Stimulated activated CD8-positive, alpha-beta memory T cell treated with anti-CD3 and anti-CD28 coated beads, Interleukin-7, amount 100 ng/mL, for 1 hour (primary cell): ENCODE measurements at places on chromosomes 7 and 10.

DNA sequence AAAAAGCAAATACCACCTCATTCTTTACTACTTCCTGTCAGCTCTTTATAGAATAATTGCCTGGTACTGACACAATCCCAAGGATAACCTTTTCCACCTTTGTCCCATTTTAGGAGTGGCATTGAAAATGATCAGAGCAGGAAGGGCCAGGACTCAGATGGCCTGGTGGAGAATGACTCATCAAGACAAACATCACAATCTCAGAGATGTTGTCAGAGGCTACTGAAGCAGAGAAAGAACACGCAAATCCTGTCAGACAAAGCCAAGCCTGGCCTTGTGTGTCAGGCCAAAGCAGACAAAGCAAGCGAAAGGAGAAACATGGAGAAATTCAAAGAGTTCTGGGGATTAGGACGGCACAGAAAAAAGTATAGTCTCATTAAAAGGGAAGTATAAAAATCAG is 40.9 kb downstream of the NSUN6 start:
- DNase-seq: no peak

DNA sequence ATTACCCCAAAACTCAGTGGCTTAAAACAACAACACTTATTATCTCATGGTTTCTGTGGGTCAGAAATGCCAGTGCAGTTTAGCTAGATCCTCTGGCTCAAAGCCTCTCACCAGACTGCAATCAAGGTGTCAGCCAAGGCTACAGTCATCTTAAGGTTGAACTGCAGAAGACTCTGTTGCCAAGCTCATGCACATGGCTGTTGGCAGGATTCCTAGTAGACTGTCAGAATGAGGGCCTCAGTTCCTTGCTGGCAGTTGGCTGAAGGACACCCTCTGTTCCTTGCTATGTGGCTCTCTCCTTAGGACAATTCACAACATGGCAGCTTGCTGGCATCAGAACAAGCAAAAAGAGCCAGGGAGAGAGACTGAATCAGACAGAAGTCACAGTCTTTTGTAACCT is 34.7 kb downstream of the TOMM7 start:
- no peak for DNase-seq

GRCh38 chr7:14191686-14192098 is 202.2 kb upstream of the ETV1 start:
- no peak for DNase-seq

GRCh38 chr10:34290412-34291081 is 524.5 kb downstream of the PARD3 start:
- no peak for DNase-seq

DNA sequence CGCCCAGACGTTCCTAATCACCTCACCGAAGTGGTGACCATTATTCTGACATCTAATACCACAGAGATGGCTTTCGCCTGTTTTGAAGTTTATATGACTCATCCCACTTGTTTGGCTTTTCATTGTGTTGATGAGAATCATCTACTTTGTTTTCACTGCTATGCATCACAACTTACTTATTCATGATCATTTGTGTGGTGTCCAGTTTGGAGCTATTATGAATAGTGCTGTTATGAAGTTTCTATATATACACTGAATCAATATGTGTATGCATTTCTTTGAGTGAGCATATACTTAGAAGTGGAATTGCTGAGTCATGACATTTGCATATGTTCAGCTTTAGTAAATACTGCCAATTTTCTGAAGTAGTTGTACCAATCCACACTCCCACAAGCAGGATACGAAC is 38.6 kb upstream of the TNKS2 start:
- DNase-seq: no peak

GRCh38 chr10:86393862-86394455 is 27.4 kb upstream of the GRID1 start:
- no peak for DNase-seq

- DNase-seq: no peak
Measured at GRCh38 chr10:86244297-86245014, 122.1 kb downstream of the GRID1 start.

GRCh38 chr10:3806603-3807002 is 21.6 kb upstream of the KLF6 start:
- DNase-seq: no peak

DNA sequence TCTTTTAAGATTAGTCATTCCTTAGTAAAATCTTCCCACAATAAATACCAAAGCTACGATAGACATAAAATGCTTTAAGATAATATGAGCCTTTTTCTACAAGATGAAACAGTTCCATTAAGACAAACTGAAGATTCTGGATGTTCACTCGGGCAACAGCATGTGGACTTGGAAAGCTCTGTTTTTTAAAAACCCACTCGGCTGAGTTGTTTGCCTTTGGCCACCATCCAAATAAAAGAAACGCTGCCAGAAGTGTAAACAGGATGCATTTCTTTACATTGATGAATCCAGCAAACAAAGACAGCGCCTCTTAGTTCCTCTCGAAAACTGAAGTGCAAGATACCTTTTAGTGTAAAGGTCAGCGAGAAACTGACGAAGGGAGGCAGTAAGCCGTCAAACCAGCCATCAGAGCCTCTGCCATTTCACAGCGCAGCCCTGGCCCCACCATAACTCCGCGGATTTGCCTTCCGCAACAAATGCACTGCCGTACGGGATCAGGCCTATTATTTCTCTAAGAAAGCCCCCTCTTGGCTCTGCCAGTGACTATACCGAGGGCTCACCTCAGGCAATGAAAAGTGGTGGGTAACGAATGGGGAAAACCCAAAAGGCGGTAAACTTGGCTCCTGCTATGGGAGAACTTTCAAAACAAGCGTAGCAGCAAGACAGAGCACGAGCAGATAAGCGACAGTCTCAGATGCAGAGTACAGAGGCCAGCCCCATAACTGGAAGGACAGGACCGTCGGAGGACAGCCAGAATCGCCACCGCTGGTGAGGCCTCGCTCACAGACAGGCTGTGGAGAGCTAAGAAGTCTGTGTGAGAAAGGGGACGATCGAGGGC is 41.4 kb downstream of the GNA12 start:
- DNase-seq: no peak

DNA sequence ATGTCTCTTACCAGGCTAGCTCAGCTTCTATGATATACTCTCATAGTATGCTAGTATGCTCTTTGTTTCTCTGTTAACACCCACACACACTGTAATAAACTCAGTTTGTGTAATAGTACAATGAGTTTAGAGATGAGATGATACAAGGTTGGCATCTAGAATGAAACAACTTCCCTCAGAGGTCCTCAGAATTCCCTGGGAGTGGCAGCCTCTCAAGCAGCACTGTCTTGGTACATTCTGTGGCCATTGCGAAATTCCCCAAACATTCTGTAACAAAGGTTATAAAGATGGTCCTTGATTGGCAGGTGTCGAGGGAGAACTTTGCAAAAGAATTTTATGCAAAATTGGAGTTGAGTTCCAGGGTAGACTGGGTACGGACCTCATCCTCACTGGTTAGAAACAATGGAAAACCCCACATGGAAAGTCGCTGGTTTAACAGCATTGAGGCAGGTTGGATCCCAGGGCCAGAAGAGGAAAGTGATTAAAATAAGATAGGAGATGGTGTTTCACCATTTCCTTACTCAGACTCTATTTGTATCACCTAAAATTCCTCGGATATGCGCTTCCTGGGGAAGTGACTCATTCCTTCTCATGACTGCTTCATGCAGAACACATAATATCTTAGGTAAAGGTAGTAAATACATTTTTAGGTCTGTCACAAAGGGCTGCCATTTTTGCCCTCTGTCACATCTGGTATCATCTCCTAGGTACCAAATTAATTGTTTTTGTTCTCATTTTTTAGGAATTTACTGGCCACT is 657.8 kb downstream of the SORCS1 start:
- DNase-seq: no peak

DNA sequence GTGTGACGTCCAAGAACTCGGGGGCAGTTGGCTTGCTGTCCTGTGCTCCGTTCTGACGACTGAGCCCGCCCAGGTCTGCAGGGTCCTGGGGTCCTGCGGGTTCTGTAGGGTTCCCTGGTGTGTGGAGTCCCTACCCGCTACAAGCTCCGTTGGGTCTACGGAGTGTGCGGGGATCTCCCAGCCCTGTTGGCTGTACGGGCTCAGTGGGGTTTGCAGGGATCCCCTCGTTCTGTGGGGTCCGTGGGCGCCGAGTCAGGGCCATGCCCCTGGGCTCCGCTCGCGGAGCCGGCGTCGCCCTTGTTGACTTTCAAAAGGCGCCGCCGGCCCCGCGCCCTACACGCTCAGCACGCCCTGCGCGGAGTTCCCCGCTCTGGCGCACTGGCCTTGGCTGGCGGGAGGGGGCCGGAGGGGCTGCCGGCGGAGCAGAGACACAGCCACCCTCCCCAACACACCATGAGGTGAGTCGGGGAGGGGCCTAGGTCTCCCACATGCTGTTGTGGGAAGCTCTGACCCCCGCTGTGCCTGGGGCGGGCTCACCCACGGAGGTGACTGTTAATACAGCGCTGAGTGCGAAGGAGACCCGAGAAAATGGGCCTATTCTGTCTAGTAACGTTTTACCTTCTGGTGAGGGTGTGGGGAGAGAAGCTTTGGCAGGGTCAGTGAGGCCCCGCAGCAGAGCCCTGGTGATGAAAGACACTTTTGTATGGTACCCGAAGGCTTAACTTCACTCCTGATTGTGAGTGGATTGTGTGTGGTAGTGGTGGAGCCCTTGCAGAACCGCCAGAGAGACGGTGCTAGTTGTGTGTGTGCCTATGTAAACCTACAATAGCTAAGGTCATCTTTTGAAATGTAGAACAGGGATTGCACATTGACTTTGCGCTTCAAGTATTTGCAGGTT is 8.1 kb downstream of the TASOR2 start:
- peak; percentile 24 for DNase-seq

GRCh38 chr10:74585231-74586087 is 240.9 kb upstream of the KAT6B start:
- no peak for DNase-seq

DNA sequence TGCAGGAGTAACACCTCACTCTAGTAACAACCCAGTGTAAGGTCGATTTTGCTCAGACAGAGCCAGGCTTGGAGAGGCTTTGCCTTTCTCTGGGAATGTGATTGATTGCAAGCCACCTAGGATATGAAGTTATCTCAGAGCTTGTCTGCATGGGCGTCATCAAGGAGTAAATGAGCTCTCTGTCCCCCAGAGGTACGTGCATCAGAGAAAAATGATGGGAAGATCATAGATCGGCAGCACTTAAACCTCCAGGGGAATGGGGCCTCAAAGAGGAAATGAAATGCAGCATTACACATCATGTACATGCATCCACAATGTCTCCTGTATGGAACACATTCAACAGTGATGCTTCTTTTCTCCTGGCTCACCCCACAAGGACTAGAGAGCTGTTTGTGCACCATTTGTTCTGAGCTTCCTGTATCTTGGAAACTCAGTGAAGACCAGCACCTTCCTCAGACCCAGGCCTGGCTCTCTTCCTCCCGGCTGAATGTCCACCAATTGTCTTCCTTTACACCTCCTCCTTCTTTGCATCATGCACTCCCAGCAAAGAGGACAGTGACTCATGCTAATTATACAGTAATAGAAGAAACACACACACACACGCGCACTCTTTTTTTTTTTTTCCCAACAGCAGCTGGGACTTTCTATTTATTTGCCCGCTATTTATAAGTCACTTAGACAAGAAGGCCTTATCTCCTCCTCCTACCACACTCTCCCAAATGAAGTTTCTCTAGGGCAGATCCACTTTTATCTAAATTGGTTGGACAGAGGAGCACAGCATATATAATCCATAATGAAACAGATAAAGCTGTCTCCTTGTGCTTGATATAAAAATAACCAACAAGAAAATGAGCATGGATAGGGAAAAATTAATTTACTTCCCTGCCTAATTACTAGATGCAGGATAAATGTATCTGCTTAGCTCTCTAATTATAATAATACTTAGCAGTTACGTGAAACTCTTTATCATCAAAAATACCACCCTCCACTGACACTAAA is 990.7 kb downstream of the CCSER2 start:
- DNase-seq: no peak

GRCh38 chr10:62059217-62059920 is 157.9 kb downstream of the ARID5B start:
- no peak for DNase-seq

- no peak for DNase-seq
Measured at GRCh38 chr10:68586606-68587305, 26.6 kb downstream of the TET1 start.

DNA sequence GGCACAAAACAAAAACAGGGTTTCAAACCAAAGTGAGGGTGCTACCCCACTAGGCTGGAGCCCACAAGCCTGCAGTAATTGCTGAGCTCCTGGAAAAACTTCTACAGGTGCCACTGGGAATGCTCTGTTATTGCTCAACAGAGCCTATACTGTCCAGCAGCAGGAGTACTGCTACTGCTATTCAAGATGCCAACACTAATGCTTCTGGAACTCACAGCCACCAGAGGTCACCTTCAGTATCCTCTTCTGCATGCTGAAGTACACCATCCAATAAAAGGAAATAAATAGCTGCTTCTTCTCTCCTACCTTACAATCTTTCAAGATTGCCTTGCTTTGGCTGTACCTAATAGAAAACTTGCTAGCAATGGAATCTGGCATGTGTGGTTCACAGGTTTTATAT is 222.0 kb downstream of the LRRN3 start:
- no peak for DNase-seq
